GM12891 (cell line): ENCODE measurements at places on chromosomes 1 and 21.
A peak's percentile ranks its signal among the peaks of the same experiment; 100 is the strongest.

- peak; percentile 69 for DNase-seq
Measured at GRCh38 chr1:205121660-205122488, at the start of gene RBBP5. RBBP5 (minus strand) TSS chr1:205121978; CDS start chr1:205121873, 105 bp downstream.

GRCh38 chr21:18070392-18070791, 174.2 kb upstream of the CHODL start:
- no peak for DNase-seq

DNA sequence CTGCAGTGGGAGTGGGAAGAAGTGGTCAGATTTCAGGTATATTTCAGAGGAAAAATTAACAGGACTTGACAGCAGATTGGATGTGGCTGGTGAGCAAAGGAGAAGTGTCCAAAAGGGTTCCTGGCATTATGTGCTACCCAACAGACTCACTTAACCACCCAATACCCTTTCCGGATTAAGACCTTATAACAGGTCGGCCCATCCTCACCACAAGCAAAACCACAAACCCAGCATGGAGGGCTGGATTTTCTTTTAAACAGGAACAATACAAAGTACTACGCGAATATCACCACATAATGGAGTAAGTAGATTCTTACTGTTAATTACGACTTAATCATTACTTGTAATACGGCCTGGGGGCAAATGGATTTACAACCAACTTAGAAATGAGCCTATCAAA, 59.2 kb downstream of the WDR64 start:
- DNase-seq, result no peak

DNA sequence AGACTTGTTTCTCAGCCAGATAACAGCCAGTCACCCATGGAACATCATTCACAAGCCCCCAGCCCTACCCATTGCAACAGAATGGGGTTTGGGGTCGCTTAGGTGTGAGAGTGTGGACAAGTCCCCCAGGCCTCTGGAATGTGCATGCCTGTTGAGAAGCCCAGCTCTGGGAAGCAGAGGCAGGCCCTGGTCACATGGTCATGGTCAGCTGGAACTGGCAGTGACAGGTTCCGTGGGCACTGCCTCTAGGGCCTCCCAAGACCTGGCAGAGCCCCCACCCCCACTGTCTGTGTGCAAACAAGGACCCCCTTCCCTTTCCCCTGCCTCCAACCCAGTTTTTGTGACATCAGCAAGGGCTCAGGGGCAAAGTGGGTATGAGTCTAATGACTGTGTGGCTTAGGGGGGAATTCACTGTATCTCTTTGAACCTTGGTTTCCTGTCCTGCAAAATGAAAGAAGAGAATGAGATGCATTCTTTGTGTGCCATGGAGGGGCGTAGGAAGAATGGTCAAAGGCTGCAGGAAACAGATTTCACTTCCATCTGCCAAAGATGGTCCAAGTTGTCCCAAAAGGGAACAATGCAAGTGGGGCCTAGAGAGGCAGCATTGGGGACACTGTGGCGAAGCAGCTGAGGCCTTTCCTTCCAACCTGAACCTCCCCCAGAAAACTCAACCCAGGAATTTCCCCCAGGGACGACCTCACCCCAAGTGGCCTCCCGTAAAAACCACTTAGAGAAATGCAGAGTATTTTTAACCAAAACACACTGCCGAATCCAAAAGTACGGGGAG, 34.7 kb upstream of the SELENON start:
- no peak for DNase-seq

DNA sequence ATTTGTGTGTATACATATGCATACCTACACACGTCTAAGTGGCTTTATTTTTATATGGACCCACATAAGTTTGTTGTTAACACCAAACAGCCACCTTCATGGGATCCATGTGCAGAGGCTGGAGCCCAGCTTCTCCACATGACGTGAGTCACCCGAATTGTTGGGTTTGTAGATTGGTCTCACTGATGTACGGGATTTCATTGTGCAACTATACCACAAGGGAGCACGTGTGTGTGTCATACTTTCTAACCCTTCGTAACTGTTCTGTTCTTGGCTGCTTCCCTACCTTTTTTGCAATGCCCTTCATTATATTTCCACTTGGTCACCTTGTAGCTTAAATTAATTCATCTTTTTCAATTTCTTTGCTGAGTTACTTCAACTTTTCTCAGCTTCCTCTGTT, 21.0 kb downstream of the SPRTN start:
- DNase-seq, result no peak

- DNase-seq, result no peak
Measured at GRCh38 chr1:100791586-100791985, 72.0 kb downstream of the VCAM1 start.

DNA sequence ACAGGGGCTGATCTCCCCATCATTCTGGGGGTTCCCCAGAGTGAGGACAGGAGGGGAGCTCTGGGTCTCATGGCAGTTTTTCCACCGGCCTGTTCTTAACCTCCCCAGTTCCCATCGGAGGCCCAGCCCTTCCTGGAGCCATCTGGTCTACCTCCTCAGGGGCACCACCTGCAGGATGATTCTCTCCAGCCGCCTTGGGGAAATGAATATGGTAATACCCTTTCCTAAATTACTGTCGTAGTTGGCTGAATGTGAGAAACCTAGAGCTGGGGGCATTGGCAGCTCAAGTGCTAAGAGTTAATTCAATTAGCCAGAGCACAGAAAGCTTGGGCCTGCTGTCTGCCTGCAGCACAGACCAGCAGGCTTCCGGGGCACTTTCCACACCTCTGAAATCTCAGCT, 64.9 kb downstream of the TAS1R2 start:
- DNase-seq, result no peak

- DNase-seq, result no peak
Measured at GRCh38 chr1:84117868-84118267, 26.2 kb upstream of the PRKACB start.

DNA sequence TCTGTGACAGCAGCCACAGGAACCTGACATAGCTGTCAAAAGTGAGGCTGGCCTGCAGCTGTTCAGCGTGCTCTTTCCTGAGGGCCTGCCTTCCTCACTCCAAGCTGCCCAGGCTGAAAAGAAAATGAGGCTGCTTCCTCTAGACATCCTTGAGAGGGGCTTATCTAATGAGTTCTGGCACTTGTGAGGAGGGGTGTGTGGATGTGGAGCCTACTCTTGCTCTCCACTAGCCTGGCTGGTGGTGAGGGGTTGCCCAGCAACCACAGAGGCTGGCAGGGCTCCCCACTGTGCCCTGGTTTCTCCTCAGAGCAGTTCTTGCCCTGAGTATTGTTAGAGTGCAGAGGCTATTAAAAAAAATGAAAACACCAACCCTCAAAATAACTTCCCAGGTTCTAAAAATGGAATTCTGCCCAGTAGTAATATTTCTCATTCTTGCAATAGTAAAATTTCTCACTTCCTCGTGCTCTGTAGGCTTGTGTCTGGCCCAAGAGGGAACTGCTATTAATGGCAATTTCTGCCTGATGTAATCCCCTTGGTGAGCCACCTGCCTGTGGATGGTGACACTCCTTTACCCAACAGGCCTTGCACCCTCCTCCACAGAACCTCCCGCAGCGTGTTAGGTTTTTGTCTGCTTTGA, 52.6 kb upstream of the EPS8L3 start:
- peak; percentile 54 for DNase-seq

DNA sequence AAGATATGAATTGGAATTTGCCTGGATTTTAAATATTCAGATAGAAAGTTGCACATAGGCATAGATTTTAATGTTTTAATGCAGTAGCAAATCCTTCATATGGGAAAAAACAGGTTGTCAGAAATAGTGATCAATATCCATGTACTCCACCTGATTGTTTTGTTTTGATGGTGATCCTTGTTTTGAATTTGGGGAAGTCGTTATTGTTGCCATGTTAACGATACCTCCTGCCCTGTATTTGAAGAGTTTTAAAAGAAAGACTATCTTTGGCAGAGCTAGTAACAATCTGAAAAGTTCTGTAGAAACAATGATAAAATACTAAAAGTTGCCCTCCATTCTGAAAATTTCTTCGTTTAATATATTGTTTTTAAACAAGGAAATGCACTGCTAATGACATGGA, 1.1 kb downstream of the CEP350 start:
- no peak for DNase-seq

DNA sequence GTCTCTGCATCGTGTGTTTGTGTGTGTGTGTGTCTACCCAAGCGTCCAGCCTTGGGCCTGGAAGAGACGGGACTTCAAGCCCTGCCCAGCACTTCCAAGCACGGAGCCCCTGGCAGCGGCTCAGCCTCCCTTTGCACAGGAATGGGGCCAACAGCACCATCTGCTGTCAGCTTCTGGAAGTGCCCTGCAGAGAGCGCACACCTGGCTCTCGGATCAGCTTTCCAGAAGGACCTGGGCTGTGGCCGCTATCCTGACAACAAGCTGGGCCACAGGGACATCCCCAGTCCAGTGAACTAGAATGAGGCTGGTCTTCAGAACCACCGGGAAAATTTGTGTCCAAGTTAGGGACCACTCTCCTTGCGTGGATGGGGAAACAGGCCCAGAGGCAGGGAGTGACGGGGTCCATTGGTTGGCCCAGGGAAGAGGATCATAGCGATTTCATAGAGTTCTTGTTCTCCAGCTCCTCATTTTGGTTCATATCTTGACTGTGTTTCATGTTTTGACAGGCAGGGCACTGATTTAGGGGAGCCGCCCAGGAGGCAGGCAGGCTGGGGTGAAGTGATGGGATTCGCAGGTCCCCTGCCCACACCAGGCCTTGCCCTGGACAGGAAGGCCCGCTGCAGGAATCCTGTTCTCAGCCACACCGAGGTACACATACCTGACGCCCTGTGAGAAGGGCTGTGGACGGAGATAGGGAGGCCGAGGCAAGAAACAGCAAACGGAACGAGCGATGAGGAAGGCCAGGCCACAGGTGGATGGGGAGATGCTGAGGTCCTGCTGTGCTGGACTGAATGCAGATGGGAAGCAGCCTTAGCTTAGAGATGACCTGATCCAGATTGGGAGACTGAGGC, 38.4 kb downstream of the TAS1R2 start:
- peak; percentile 84 for DNase-seq

- no peak for DNase-seq
Measured at GRCh38 chr1:172090511-172090817, 249.2 kb downstream of the DNM3 start.

GRCh38 chr1:7930645-7931445, 9.8 kb downstream of the TNFRSF9 start:
- no peak for DNase-seq

DNA sequence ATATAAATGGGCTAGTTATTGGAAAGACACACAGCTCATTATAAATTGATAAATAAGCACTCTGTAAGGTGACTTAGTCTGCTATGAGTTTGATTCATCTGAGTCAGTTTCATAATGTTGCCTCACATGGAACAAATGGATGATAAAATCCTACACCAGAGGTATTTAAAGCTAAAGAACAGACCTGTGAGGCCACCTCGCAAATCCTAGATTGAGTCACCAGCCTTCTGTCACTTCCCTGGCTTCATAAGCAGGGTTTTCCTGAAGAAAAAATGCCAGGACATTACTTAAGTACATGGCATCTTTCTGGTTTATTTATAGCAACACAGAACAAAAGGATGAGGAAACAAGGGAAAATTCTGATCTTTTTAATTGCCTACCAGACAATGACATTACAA, 18.4 kb downstream of the CD2 start:
- DNase-seq, result no peak

- DNase-seq, result no peak
Measured at GRCh38 chr1:25809283-25809926, 9.4 kb downstream of the SELENON start.

- DNase-seq, result peak; percentile 46
Measured at GRCh38 chr1:42784946-42785693, at the start of gene TMEM269. TMEM269 (plus strand) TSS chr1:42784991; CDS start chr1:42789894, 4,903 bp downstream.

- no peak for DNase-seq
Measured at GRCh38 chr1:73327998-73328397, 870.0 kb downstream of the LRRIQ3 start.

DNA sequence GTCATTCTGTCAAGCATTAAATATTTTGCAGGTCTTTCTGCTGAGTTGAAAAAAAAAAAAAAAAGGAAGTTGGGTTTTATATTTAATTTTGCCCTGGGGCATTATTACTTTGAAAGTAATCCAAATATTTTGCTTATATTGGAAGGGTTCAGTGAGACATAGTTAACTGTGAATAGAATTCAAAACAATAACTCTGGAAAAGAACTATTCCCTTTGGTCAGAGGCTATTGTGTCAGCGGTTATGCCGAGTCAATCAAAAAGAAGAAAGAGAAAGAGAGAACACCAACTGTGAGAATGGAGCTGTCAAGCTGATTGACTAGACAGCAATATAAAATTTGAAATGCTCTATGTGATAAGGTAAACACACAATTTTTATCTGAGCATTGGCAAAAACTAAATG, 761.7 kb downstream of the ADGRL2 start:
- no peak for DNase-seq

GRCh38 chr1:208189716-208190115, 54.5 kb downstream of the PLXNA2 start:
- DNase-seq, result no peak

DNA sequence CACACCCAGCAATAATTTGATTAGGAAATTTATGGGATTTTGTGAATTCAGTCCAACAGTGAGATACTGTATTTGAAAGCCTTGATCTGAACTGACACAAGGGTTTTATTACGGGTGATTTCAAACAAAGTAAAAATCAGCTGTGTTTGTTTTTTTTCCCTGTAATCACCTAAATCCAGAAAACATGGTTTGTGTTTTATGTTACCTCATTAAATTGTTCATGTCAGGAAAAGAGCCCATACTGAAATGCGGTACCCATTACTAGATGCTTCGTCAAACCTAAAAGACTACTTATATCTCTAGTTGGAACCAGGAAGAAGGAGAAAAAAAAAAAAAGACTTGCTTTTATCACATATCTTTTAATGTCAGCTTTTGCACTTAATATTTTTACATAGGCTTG, 811.9 kb upstream of the RGS18 start:
- DNase-seq, result no peak

GRCh38 chr1:93014168-93014567, 52.9 kb upstream of the DIPK1A start:
- no peak for DNase-seq

DNA sequence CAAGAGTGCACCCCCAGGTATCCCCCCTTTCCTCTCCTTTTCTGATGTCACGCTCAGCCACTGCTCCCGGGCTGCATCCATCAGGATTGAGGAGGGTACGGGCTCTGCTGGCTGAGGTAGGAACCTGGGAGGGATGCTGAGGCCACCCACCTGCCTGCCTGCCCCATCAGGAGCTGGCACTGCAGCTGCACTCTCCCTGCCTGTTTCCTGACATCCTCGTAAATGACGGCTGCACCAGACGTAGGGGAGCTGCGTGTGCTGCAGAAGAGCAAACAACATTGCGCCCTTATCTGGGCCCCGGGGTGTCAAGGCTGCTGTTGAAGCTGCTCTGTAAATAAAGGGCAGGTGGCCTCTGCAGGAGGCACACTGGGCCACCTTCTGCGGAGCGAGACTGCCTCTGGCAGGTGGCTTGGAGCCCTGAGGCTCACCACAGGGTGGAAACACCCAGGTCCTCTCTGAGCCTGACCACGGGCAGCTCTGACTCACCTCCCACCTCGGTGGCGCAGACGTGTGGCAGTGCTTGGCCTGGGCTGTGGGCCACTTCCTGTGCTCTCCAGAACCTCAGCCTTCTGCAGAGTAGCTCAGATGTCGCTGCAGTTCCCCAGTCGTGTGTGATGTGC, 30.9 kb downstream of the SNAP47 start:
- DNase-seq, result no peak

DNA sequence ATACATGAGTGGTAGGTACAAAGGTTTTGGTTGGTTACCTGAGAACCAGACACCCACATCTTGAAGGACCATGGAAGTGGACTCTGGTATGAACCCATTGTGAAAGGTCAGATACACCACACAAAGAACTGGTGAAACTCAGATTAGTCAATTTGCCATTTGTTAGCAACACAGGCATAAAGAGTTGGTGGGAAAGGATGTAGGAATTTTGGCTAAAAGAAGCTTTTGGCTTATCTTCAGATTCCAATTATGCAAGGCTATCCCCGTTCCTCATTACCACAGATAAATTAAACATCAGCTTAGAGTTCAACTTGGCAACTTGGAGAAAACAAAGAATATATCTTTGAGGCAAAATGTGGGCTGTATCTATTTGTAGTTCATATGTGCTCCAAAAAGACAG, 87.0 kb upstream of the IRF2BP2 start:
- DNase-seq, result no peak
